ENCODE measurements at places on chromosomes 11 and 22. TPM values are rescaled to one million over a fixed set of nuclear protein-coding genes. Genes with fewer than 3 reads are reported as not detected.

Gene BEST1
- total RNA-seq = 8.6 TPM

Gene ASRGL1
- 40.1 TPM for total RNA-seq

- DNase-seq = no peak
Observed at GRCh38 chr11:103397369-103397768, 288.1 kb downstream of the DYNC2H1 start.

GRCh38 chr22:30183861-30184278 lies 62.7 kb downstream of the LIF start:
- DNase-seq = no peak

GRCh38 chr11:121515335-121515671 lies 62.5 kb upstream of the SORL1-AS1 start:
- no peak for DNase-seq

DNA sequence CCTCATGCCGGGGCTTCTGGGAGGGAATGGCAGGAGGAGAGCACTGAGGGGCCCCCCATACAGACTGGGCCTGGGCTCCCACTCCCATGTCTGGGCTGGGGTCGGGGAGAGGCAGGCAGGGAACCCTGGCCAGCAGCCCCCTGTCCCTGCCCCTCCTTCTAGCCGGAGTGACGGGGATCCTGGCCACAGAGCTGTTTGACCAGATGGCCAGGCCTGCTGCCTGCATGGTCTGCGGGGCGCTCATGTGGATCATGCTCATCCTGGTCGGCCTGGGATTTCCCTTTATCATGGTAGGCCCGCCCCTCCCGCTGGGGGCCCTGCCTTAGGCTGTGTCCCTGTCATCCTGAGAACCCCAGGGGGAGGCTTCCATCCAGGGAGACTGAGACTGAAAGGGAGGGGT lies 10.0 kb upstream of the MIF start:
- no peak for DNase-seq

Data from A673 (cell line).